Midbrain (tissue), 1 donor: ENCODE measurements at places on chromosomes 7 and 10.

DNA sequence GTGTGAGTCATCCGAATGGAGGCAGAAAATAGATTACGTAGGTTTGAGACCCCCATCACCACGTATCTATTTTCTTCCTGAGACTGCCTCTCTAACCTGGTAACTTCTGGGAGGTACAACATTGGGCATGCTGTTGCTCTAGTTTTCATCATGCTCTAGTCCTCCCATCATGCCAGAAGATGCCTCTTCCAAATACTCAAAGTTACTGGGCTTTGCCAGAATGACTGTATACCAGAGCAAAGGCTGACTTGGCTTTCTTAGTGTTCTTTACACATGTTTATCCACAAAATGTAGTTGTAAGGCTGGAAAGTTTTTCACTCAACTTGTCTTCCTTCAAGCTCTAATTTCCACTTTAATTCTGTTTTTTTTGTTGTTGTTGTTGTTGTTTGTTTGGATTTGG is 370.5 kb downstream of the MDFIC start:
- DNase-seq = no peak

DNA sequence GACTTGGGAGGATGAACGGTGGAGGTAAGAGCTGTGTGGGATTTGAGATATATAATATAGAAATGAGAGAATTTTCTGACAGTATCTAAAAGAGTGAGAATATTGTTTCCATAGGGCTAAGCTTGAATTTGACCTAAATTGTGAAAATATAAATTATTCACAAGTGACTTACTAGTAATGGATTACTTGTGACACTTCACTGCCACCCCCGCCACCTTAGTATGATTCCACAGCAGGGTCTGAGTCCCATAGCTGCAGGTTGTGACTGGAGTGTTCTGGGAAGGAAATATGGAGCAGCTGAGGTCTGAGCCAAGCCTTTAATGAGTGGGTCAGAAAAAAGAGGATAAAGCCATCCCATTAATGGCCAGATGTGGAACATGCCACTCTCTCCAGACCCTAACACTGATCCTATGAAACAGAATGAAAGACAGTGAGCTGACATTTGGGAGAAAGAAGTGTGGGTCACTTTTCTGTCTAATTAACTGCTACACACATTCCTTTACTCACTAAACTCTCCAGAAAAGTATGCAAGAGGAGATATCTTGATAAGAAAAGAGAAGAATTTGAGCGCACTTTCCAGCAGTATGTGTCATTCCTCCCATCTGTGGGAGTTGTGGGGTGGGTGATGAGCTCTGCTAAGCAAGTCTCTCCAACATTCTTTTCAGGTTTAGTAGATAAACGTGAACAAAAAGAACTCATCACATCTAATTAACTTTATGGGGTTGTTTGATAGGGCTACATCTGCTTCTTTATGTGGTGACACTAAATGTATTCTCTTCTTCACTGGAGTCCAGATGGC is 1193.4 kb downstream of the SORCS3 start:
- no peak for DNase-seq

GRCh38 chr7:97871659-97872024 is 566 bp downstream of the ASNS start:
- no peak for DNase-seq

GRCh38 chr10:113651898-113652297 is 11.9 kb downstream of the NRAP start:
- no peak for DNase-seq

DNA sequence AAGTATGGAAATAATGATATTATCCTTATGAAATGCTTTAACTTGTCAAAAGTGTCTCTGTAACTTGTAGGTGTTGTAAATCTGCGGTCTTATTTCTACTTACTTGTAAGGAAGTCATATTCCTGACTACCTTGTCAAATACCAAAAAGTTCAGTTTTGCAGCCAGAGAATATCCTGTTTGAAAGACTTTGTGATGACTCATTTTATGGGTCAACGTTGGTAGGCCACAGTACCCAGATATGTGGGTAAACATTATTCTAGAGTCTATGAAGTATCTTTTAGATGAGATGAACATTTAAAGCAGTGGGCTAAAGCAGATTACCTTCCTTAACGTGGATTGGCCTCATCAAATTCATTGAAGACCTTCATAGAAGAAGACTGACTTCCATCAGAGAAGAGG is 195.3 kb downstream of the PPP1R9A start:
- DNase-seq = no peak

- no peak for DNase-seq
Measured at GRCh38 chr7:39741942-39742623, 118.7 kb downstream of the RALA start.

GRCh38 chr10:78199759-78200158 is 166.1 kb downstream of the RPS24 start:
- no peak for DNase-seq

GRCh38 chr7:15820319-15820718 is 133.8 kb upstream of the MEOX2 start:
- no peak for DNase-seq
